ENCODE measurements at places on chromosomes 11 and 22.

GRCh38 chr11:79236541-79236971 is 204.3 kb downstream of the TENM4 start:
- DNase-seq: no peak

- DNase-seq: no peak
These were observed 68.9 kb upstream of the SLN start for GRCh38 chr11:107780775-107781174.

- peak; percentile 0 for DNase-seq
These were observed 60.5 kb upstream of the KCNQ1OT1 start for GRCh38 chr11:2760196-2760871.

- no peak for DNase-seq
These were observed 5.9 kb downstream of the WT1 start for GRCh38 chr11:32429477-32429876.

- DNase-seq: no peak
These were observed 492.7 kb downstream of the BRD1 start for GRCh38 chr22:49334976-49335375.

- peak; percentile 92 for DNase-seq
These were observed 21.9 kb upstream of the SCN2B start for GRCh38 chr11:118198370-118198769.

- DNase-seq: no peak
These were observed 73.5 kb upstream of the PITPNB start for GRCh38 chr22:27992294-27993165.

- DNase-seq: no peak
These were observed 1.1 kb upstream of the GPR83 start for GRCh38 chr11:94402355-94402754.

- no peak for DNase-seq
These were observed 36.4 kb upstream of the TH start for GRCh38 chr11:2207773-2208621.

DNA sequence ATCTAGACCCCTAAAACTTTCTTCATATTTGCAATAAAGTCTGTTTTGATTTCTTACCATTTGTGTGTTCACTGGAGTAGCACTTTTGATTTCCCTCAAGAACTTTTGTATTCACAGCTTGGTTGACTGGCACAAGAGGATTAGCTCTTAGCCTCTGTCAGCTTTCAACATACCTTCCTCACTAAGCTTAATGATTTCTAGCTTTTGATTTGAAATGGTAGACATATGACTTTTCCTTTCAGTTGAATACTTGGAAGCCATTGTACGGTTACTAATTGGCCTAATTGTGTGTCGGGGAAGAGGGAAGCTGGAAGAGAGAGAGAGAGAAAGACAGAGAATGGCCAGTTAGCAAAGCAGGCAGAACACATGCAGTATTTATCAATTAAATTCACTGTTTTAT is 180.5 kb downstream of the ARHGAP42 start:
- DNase-seq: no peak

DNA sequence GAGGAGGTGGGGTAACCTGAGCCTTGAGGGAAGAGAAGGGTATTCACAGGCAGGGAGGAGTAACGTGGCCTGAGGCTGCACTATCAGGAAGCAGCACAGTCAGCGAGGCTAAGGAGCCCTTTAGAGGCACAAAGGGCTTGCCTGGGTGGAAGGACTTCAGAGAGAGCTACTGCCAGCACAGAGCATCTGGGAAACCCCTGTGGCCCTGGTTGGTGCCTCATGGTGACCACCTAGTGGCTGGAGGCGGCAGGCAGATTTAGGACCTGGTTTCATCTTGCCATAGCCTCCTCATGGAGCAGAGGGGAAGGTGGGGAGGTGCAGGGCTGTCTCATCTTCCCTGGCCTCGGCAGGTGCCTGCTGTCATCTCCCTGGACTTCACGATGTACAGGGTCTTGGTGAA is 64.5 kb downstream of the MPPED1 start:
- DNase-seq: no peak

DNA sequence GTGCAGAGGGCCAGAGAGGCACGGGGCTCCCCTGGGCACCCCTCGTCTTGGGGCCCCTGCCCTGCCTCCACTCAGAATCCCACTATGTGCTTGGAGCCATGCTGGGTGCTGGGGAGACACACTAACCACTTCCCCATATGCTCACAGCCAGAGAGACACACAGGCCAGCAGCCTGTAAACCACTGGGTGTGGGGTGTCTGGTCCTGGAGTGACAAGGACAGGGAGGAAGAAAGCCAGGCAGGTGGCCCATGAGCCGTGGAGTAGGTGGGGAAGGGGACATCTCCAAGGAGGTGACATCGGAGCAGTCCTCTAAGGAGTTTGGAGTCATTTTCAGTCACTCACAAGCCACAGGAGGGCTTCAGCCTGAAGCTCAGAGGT is 58.9 kb downstream of the CDKN1C start:
- no peak for DNase-seq

DNA sequence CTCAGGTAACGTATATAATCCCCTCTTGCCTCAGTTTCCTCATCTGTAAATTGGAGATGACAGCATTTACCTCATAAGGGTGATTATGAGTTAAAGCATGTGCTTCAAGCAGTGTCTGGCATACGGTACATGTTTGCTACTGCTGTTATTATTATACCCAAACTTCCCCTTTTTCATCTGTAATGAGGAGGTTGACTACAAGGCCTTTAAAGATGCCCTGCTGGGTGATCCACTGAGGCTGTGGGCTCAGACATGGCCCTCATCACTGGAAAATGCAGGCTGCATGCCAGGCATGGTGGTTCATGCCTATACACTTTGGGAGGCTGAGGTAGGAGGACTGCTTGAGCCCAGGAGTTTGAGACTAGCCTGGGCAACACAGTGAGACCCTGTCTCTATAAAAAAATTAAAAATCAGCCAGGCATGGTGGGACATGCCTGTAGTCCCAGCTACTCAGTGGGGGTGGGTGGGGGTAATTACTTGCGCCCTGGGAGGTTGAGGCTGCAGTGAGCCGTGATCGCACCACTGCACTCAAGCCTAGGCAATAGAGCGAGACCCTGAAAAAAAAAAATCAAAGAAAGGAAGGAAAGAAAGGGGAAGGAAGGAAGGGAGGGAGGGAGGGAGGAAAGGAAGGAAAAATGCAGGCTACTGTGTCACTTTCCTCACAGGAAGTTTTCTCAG is 4.3 kb downstream of the PIK3IP1 start:
- DNase-seq: no peak

DNA sequence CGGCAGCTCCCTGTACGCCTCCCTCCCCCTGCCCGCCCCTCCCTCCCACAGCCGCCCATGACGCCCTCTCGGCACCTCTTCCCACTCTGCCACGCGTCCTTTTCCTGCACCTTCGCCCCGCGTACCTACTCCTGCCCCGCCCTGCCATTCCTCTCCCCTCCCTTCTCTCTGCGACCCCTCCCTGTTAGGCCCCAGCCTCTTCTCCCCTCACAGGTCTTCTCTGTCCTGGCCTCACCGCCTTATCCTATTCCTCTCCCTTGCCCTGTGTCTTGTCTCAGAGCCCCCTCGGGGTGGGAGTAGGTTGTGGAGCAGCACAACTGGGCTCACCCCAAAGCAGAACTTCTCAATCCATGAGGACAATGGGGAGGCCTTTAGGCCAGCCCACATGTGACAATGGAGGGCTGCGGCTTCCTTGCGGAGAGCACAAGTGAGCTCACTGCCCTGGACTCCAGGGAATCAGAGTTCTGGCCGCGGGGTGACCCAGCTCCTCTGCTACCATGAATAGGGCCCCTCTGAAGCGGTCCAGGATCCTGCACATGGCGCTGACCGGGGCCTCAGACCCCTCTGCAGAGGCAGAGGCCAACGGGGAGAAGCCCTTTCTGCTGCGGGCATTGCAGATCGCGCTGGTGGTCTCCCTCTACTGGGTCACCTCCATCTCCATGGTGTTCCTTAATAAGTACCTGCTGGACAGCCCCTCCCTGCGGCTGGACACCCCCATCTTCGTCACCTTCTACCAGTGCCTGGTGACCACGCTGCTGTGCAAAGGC is 539 bp downstream of the SLC35C1 start:
- peak; percentile 16 for DNase-seq

DNA sequence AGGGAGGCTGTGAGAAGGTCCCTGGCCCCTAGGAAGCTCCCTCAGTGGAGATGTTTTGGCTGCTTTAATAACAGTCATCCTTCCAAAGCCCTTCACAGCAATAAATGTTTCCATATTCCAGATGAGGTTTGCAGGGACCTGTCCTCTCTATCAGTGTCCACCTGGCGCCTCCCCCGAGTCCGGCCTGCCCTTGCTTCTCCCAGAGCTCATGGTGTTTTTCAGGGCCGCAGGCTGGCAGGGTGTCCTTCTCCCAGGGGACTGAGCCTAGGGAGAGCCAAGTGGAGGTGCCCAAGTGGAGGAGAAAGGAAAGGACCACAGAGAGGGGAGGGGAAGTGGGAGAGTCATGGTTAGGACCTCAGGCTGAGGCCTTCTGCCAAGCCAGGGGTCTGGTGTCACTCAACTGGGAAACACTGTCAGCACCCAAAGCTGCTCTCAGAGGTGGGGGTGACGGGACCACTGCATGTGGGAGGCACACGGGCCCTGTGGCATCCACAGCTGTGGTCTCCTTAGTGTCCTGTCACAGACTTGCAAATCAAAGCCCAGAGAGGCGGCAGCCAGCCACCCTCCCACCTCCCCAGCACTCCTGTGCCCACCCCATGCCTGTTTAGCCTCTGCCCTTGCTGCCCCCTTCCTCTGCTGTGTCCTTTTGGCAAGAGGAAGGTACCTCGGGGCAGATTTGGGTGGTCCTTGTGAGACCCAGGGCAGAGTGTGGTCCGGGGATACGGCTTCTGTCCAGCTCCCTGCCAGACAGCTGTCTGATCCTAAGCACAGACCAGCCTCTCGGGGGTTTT is 6.4 kb downstream of the DERL3 start:
- DNase-seq: no peak

DNA sequence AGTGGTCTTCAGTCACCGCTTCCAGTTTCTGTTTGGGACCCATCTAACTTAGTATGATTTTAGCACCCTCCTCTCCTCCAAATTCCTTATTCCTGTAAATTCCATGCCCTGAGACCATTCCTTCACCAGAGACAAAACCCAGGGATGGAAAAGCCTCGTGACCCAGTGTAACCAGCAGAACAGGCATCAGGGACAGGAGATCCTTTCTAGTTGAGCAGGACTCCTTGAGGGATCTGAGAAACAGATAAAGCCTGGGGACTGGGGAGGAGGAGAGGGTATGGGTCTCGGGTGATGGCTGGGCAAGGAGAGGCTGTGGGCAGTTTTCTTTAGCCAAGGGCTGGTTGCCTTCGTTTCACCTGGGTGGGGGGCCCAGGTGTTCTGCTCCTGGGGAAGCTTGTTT is 40.9 kb downstream of the TEAD1 start:
- DNase-seq: no peak

GRCh38 chr22:37260901-37261336 is 16.9 kb upstream of the RAC2 start:
- DNase-seq: peak; percentile 72

DNA sequence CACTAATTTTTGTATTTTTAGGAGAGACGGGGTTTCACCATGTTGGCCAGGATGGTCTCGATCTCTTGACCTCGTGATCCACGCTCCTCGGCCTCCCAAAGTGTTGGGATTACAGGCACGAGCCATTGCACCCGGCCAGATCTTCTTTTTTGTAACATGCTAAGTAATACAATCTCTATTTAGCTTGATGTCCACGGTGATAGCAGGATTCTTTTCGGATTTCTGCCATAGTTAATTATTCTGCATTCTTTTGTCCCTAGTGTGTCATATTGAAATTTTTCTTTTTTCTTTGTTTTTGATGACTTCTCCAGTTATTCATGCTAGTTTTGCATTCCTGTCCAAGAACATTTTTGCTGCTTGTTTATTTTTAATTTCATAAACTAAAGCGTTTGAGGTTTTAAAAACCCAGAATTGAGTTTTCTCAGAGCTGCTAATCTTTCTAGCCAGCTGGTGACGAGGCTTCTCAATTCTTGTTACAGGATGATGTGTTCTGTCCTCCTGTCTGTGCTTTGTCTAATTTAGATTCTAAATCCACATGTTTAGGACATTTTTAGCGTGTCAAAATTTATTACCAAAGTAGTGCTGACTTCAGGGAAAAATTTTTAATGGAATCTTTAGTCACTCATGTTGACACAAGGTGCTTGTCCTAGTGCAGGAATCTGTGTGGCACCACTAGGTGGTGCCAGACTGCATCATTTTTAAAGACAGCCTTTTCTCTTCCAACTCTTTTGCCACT is 21.8 kb downstream of the NF2 start:
- peak; percentile 53 for DNase-seq

DNA sequence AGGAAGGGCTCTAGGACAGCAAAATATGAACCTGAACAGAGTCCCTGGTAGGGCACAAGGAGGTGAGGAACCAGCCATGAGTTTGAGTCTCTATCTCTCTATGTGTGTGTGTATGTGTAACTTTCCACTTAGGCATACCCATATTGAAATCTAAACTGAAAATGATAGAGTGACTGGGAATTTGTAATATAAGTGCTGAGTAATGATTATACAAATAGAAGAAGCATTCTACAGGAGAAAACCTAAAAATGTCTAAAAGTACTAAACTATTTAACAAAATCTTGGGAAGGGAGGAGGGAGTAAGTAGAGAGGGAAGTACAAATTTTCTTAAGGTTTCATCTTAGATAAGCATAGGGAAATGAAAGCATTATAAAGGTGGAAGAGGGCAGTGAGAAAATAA is 97.1 kb upstream of the ZC3H12C start:
- no peak for DNase-seq

DNA sequence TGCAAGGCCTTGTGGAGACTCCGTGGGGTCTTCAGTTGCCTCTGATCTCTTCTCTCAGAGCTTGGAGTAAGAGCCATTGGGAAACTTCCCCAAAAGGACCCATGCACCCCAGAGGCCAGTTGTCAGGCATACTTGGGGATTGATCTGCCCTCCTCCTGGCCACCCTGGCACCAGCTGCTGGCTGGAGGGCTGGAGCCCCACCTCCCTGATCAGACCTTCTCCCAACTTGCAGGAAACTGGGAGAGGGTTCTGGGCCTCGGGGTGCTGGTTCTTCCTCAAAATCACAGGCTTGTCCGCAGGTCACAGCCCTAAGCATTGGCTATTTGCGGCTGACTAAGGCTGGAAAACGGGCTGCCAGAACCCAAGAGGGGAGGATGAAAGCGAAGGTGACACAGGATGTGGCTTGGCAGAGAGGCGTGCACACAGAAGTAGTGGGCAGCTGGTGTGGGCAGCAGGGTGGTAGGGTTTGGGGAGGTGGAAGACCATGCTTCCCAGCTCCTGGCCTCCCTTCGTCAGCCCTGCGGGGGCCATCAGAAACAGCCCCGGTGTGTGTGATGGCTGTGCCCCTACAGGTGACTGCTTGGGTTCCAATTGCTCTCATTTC is 1.3 kb upstream of the DGKZ start:
- DNase-seq: peak; percentile 59

DNA sequence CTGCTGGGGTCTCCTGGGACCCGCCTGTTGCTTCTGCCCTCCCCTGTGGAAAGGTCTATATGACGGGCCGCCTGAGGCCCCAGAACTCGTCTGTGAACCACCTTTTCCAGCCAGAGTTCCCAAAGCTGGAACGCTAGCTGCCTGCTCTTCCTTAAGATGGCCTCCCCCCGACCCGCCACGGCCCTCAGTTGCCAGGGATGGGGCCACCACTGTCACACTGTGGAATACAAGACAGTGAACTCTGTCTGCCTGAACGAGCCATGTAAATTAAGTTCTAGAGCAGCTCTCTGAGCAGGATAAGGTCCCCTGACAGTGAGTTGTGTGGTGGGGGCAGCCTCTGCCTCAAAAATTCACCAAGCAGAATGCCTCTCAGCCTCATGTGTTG is 10.3 kb downstream of the CHADL start:
- DNase-seq: no peak

GRCh38 chr11:30786256-30787110 is 200.3 kb upstream of the MPPED2 start:
- no peak for DNase-seq

GRCh38 chr11:125049164-125049792 is 13.8 kb upstream of the SLC37A2 start:
- no peak for DNase-seq

Measured in activated CD4-positive, alpha-beta T cell treated with anti-CD3 and anti-CD28 coated beads for 48 hours (primary cell).